ENCODE measurements at places on chromosomes 1 and 21. TPM values are rescaled to one million over a fixed set of nuclear protein-coding genes. Genes with fewer than 3 reads are reported as not detected.

- DNase-seq: no peak
- no peak overlapping the region for H3K4me3 ChIP-seq
- peaks cover 2% of the 10 kb centered on the region for H3K27me3 ChIP-seq
Measured at GRCh38 chr1:22772014-22772413, 61.4 kb downstream of the EPHB2 start.

SGIP1 gene
- total RNA-seq: 32.8 TPM

DNA sequence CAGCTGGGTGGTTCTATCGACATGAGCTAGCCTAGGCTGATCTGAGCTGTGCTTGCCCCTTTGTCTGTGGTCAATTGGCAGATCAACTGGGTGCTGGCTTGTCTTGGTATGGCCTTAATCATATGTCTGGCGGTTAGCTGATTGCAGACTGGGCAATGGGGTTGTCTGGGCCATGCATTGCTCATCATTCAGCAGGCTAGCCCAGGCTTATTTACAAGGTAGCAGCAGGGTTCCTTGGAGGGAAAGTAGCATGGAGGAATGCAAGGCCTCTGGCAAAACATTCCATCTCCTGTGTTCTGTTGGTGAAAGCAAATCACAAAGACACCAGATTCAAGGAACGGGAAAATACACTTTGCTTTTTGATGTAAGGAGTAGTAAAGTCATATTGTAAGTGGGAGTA is 84.0 kb upstream of the IVNS1ABP start:
- no peaks in the 10 kb centered on the region for H3K36me3 ChIP-seq
- peaks cover 2% of the 10 kb centered on the region for H3K27me3 ChIP-seq
- H3K27ac ChIP-seq: no peak overlapping the region
- H3K4me1 ChIP-seq: peaks cover 2% of the 10 kb centered on the region
- DNase-seq: no peak

OR6K3 gene
- total RNA-seq: not detected

DNA sequence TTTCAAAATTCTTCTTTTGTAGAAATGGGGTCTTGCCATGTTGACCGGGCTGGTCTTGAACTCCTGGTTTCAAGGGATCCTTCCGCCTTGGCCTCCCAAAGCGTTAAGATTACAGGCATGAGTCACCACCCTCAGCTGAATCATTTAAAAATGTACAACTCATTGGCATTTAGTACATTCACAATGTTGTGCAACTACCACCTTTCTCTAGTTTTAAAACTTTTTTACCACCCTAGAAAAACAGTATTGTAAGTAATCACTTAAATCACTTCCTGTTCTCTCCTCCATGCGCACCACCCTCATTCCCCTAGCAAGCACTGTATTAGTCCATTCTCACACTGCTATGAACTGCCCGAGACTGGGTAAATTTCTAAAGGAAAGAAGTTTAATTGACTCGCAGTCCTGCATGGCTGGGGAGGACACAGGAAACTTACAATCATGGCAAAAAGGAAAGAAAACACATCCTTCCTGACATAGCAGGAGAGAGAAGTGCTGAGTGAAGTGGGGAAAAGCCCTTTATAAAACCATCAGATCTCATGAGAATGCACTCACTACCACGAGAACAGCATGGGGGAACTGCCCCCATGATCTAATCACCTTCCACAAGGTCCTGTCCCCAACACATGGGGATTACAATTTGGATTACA is 14.4 kb upstream of the THEM5 start:
- peaks cover 20% of the 10 kb centered on the region for H3K4me1 ChIP-seq
- peak overlapping the region; percentile 74 for H3K27ac ChIP-seq
- H3K27me3 ChIP-seq: peaks cover 6% of the 10 kb centered on the region
- H3K4me3 ChIP-seq: no peak overlapping the region

DNA sequence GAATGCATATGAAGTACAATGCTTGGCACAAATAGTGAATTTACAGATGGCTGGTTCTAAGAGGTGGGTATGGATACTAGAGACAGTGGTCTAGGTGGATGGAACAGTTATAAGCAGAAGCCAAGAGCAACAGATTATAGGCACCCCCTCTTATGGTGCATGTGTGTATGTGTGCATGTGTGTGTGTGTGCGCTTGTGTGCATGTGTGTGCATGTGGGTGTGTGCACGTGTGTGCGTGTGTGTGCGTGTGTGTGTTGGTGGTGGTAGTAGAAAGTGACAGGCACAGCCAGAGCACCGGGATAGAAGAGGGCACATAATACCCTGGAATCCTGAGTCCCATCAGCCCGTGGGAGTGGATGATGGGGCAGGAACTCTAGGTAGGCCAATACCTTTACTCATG is 1.3 kb downstream of the NCMAP start:
- no peak overlapping the region for H3K4me3 ChIP-seq
- no peak overlapping the region for H3K27ac ChIP-seq
- DNase-seq: no peak
- H3K27me3 ChIP-seq: peaks cover 11% of the 10 kb centered on the region

F11R gene
- total RNA-seq: 361 TPM

DNA sequence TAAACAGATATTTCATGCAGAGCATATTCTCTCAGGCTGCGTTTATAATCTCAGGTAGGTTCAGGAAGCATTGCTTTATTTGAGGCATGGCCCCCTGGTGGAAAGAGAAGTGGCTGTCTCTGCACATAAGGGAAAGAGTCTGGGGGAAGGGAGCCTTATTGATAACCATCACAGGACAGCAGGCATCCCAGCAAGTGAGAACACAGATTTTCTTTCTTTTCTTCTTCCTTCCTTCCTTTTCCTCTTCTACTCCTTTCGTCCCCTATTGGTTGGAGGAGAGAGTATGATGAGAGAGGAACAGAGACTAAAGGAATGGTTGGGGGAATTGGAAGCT is 21.9 kb downstream of the TSNAX start:
- H3K4me1 ChIP-seq: peaks cover 14% of the 10 kb centered on the region
- no peak overlapping the region for H3K27ac ChIP-seq
- DNase-seq: peak; percentile 40

ZNF593OS gene
- not detected for total RNA-seq

SMIM1 gene
- 2.1 TPM for total RNA-seq

- no peak for DNase-seq
- H3K27ac ChIP-seq: no peak overlapping the region
- no peak overlapping the region for H3K4me3 ChIP-seq
Measured at GRCh38 chr1:119139857-119140176, 636 bp downstream of the WARS2 start.

DNA sequence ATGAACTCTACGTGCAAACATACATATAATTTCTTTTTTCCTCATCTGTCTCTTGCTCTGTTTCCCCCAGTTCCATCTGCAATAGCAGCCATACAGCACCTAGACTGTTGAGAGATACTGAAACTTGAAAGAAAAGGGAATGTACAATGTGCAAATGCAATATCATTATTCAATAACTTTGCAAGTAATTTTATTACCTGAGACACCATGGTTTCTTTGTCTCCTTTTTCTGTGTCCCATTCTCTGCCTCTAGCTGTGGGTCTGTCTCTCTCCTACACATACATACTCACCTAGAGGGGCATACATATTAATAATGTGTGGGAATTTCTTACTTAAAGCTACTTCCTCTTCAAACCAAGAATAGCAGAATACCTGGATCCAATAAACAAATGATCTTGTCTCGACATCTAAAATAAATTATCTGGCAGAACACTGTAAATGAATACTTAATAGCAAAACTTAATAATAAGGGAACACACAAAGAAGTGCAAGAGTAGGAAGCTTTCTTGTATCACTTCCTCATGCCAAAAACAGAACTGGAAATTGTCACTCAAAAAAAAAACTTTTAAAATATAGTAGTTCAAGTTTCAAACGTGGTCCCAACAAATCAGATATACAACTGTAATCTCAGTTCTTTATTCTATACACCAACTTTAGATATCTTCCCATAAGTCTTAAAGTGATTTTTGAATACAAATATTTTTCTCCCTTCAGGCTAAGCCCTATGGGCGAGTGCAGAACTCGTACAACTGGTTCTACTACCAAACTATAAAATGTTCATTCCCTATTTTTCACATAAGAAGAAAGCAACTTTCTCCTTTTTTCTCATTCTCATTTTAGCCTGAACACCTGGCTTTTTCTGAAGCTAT is 194.6 kb downstream of the NRIP1 start:
- H3K4me3 ChIP-seq: no peak overlapping the region
- H3K27ac ChIP-seq: no peak overlapping the region
- H3K36me3 ChIP-seq: no peaks in the 10 kb centered on the region
- DNase-seq: no peak
- H3K27me3 ChIP-seq: no peaks in the 10 kb centered on the region
- H3K4me1 ChIP-seq: peaks cover 41% of the 10 kb centered on the region

SPRR3 gene
- not detected for total RNA-seq

GRCh38 chr1:48061162-48062136 is 64.3 kb upstream of the TRABD2B start:
- H3K27ac ChIP-seq: no peak overlapping the region
- no peaks in the 10 kb centered on the region for H3K4me1 ChIP-seq
- H3K4me3 ChIP-seq: no peak overlapping the region

- no peaks in the 10 kb centered on the region for H3K36me3 ChIP-seq
- no peak for DNase-seq
- H3K27me3 ChIP-seq: peaks cover 3% of the 10 kb centered on the region
- H3K27ac ChIP-seq: no peak overlapping the region
- no peak overlapping the region for H3K4me3 ChIP-seq
Measured at GRCh38 chr1:231318568-231318967, 19.1 kb downstream of the EXOC8 start.

CNST gene
- 14.6 TPM for total RNA-seq

DNA sequence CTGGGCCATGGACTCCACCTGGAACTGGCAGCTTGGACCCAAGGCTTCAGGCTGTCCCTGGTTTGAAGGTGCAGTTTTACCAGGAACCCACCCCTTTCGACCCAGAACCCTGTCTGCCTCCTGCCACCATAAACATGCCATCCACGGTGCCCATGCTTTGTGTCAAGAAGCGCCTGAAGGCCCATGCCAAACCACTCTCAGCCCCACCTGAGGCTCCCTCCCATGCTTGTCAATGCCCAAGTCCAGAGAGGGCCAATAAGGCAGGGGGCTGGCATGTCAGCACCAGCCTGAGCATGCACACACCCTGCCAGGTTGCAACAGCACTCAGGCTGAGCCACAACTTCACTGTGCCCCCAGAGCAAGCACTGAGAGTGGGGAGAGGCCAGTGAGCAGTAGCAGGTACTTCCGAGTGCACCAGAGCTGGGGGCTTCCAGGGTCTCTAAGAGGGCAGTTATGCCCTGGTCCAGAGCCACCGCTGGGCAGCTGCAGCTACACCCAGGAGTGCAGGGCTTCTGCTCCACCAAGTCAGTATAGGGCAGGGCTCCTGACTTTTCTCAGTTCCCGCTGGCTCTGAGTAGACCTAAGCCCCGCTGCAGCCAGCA is 1256.0 kb downstream of the AMY1C start:
- no peak overlapping the region for H3K4me3 ChIP-seq
- no peaks in the 10 kb centered on the region for H3K27me3 ChIP-seq
- H3K4me1 ChIP-seq: no peaks in the 10 kb centered on the region
- DNase-seq: no peak
- H3K36me3 ChIP-seq: no peaks in the 10 kb centered on the region

DNA sequence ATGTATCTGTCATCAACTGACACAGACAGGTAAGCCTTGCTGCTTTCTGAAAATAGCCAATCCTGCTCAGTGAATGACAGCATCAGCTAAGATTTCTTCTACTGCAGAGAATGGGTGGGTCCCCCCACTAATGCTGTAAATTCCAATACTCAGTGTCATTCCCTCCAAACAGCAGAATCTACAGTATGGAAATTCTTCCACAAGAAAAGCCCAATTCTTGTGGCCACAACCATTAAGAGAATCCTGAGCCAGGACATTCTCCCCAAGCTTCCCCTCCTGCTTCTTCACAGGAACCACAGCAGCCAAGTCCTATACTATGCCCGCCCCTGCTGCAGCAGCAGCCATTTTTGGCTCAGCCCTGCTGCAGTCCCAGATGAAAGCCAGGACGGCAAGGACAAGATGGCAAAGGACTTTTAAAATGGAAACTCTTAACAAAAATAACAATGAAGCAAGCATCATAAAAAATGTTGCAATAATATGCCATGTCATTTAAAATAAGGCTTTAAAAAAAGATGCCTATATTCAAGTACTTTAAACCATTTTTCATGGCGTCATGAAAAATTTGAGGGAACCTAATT is 26.8 kb downstream of the EIF4G3 start:
- peaks cover 14% of the 10 kb centered on the region for H3K4me1 ChIP-seq
- peak overlapping the region; percentile 98 for H3K27ac ChIP-seq
- peaks cover 2% of the 10 kb centered on the region for H3K27me3 ChIP-seq

RSPO1 gene
- not detected for total RNA-seq

- H3K27ac ChIP-seq: no peak overlapping the region
- H3K4me3 ChIP-seq: no peak overlapping the region
- H3K27me3 ChIP-seq: no peaks in the 10 kb centered on the region
- no peak for DNase-seq
Measured at GRCh38 chr21:28310171-28310685, 682.4 kb downstream of the LTN1 start.

DNA sequence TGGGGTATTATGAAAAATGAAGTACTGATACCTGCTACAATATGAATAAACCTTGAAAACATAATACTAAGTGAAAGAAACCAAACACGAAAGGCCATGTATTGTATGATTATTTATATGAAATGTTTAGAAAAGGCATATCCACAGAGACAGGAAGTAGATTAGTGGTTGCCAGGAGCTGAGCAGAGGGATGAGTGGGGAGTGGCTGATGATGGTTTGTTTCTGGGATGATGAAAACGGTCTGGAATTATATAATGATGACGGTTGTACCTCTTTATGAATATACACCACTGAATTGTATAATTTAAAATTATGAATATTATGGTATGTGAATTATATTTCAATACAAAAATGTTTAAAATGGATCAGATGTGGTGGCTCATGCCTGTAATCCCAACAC is 63.8 kb upstream of the MPC2 start:
- H3K4me3 ChIP-seq: no peak overlapping the region
- H3K27me3 ChIP-seq: no peaks in the 10 kb centered on the region
- H3K36me3 ChIP-seq: no peaks in the 10 kb centered on the region
- DNase-seq: no peak
- peaks cover 5% of the 10 kb centered on the region for H3K4me1 ChIP-seq

- no peak for DNase-seq
- H3K4me3 ChIP-seq: no peak overlapping the region
- H3K4me1 ChIP-seq: peaks cover 20% of the 10 kb centered on the region
- H3K27me3 ChIP-seq: peaks cover 1% of the 10 kb centered on the region
Measured at GRCh38 chr1:178938101-178938958, 67.5 kb upstream of the ANGPTL1 start.
